CD4-positive, alpha-beta T cell treated with Interleukin-12 subunit alpha and Interleukin-12 subunit beta, for 1 hour (primary cell): ENCODE measurements at places on chromosomes 6 and 20.

DNA sequence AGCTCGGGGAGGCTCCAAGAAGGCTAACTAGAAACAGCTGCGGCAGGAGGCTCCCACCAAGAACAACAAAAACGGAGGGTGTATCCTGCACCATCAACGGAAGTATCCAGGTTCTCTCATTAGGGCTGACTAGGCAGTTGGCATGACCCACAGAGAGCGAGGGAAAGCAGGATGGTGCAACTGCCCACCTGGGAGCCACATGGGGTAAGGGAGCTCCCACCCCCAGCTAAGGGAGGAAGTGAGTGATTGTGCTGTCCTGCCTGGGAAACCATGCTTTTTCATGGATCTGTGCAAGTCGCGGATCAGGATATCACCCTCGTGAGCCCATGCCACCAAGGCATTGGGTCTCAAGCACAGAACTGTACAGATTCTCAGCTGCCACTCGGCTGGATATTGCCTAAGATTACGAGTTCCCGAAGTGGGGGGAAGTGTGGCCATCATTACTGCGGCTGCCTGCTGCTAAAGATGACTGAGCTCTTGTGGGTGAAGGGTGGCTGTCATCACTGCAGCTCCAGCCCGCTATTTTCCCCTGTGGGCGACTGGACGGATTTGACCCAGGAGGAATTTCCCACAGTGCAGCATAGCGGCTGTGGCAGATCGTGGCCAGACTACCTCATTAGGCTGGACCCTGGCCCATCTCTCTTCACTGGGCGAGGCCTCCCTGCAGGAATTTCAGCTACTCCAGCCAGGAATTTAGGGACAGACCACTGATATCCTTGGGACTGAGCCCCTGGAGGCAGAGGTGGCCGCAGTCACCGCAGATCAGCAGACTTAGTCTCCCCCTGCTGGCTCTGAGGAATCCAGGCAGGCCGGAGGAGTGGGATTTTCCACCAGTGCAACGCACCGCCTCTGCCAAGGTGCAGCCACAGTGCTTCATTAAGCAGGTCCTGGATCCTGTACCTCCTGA, 515.7 kb downstream of the FRK start:
- no peak for DNase-seq

GRCh38 chr6:44061375-44062104, 65.7 kb downstream of the MRPL14 start:
- DNase-seq: no peak

DNA sequence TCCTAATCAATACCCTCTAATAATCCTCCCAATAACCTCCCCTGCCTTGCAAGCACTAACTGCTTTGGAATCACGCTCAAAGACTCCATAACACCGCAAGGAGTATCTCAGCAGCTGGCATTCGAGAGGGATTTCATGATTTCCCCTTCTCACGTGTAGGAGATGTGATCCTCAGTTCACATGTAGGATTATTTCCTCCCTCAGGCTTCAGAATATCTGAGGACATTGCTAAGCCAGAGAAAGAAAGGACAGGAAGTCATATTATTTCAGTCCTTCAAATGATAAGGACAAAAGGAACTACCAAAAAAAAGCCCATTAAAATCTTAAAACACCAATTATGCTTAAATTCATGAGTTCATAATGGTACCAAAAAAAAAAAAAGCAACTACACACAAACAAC, 122.9 kb downstream of the NFATC2 start:
- DNase-seq: no peak

GRCh38 chr6:100101644-100102043, 107.6 kb upstream of the MCHR2 start:
- DNase-seq: no peak

DNA sequence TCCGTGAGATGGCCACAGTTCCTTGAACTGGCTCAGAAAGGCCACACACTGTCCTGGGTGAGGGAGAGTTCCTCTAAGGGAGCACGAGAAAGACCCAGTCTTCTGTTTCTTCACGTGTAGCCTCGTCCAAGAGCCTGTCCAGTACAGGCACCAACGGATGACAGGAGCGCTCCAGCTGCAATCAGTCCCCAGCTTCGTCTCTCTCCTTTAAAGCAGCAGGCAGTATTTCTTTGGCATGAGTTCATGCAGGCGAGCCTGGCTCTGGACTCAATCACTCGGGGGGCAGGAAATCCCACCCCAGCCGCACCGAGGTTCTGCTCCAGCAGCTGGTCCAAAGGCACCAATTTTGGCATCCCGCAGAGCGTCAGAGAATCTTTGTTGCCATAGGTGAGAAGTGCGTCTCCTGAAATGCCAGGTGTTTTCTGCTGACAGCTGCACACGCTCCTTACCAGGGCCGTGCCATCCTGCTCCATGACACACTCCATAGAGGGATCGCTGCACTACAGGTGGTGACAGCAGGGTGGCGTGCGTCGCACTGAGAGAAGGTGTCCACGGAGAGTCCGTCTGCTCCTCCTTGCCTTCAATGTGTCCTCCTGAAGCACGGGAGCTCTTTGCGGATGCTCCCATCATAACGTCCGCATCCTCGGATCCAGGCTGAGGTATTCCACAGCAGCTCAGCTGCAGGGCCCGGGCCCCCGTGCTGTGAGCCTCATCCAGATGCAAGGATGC, 59.6 kb upstream of the AFDN start:
- no peak for DNase-seq

GRCh38 chr6:4139272-4139671, 3.9 kb upstream of the ECI2 start:
- DNase-seq: no peak

GRCh38 chr20:44552950-44553908, 29.1 kb upstream of the PKIG start:
- no peak for DNase-seq

DNA sequence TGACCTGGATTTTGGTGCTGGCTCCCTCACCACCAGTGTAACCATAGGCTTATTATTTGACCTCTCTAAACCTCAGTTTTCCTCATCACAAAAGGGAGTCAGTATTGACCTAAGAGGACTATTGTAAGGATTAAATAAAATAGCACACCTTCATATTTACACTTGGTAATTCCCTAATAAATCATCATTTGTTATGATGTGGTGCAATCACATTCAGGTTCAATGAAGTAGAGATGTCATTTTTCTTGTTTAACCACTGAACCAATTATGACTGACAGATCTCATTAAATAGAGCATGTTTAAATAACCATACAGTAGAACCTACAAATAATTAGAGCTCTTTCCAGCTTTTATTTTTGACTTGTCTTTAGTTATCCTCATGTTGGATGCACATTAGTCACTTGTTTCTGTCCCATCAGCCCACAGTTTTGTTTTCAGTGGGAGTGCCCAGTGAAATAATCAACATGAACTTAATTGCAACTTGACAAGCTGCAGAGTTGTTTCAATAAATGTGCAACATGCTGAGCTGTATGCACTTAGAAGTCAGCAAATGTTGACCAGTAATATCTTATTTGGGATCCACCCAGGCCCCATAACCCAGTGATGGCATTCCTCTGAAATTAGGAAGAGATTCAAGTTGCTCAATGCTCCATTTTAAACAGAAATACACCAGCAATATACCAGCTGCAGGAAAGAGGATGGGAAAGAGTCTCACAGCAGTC, 451.7 kb upstream of the MARCKS start:
- no peak for DNase-seq

DNA sequence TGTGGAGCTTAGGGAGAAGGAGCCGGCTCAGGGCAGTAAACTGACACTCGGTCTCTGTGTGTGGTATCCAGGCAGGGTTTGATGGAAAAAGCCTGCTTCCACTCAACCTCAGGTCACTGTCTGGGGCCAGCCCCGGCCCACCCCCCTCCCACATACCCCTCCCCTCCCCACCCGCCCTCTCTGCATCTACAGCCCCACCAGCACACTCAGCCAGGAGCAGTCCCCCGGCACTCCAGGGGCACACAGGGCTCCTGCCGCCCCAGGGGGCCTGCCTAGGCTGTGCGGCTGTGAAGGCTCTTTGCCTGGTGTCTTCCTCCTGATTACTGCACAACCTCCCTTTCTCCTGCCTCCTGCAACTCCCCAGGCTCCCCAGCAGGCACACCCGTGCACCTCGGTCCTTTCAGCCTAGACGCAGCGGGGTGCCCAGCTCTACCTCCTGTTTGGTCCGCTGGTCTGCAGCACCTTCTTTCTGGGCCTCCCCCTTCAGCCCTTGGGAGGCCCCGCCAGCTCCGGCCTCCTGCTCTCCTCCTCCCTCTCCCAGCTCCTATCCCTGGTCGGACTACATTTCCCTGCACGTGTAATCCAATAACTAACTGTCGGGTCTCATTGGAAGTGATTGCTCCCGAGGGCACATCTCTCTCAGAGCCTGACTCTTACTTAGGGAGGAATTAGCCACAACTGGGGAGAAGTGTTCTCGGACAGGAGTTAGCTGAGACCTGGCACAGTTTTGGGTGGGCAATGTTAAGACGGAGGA, 1.3 kb upstream of the FOXF2 start:
- no peak for DNase-seq

DNA sequence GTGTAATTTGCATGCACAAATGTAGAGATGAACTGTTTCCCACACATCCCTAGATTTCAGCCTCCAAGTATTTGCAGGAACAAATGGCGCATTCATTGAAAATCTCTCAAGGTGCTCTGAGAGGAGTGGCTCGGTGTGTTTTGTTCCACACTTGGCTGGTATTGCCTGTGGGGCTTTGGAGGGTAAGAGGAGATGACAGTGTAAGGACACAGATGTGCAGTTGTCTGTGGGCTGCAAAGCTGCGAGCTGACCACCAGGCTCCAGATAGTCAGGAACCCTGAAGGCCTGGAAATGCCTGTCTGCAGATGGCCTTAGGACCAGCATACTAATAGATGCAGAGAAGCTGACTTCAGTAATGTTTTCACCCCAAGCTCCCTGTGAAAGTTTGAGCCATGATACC, 57.7 kb upstream of the PBOV1 start:
- no peak for DNase-seq

DNA sequence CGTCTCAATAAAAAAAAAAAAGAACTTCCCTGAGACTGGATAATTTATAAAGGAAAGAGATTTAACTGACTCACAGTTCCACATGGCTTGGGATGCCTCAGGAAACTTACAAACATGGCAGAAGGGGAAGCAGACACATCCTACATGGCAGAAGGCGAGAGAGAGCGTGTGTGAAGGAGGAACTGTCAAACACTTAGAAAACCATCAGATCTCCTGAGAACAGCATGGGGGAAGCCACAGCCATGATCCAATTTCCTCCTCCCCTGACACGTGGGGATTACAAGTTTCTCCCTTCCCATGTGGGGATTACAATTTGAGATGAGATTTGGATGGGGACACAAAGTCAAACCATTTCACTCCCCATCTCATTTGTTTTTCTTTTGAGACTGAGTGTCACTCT, 46.6 kb upstream of the TFAP2C start:
- no peak for DNase-seq

DNA sequence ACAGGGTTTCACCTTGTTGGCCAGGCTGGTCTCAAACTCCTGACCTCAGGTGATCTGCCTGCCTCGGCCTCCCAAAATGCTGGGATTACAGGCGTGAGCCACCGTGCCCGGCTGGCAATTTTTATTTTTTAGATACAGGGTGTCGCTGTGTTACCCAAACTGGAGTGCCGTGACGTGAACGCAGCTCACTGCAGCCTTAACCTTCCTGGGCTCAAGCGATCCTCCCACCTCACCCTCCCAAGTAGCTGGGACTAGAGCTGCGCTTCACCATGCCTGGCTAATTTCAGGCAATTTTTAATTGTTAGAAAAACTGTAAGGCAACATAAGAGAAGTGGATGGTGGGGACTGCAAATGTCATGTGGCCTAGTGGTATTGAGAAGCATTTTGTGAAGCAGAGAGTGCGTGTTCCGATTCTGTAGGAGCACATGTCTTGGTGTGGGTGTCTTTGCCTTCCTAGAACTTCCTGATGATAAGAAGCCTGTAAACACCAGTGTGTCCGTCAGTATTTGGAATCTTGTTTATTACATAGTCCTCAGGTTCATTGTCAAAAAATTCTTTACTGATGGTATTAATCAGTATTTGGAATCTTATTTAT, 18.0 kb downstream of the JARID2 start:
- DNase-seq: no peak

- no peak for DNase-seq
These were observed 671 bp downstream of the EFHC1 start for GRCh38 chr6:52420668-52421358.

DNA sequence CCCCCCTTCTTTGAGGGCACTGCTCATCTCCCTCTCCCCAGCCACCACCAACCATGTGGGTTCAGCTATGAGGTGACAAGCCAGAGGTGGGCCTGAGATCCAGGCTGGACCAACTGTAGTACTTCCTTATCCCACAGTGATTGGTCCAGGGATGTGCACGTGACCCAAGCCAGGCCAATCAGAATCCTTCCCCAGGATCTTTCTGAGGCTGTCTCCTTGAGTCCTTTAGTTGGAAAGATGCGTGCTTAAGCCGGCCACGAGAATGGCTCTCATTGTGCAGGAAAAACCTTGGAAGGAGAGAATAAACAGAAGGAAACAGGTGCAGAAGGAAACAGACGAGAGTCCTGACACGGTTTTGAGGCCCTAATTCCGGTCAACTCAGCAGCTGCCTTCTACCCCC, 39.2 kb downstream of the ZC3H12D start:
- DNase-seq: no peak

DNA sequence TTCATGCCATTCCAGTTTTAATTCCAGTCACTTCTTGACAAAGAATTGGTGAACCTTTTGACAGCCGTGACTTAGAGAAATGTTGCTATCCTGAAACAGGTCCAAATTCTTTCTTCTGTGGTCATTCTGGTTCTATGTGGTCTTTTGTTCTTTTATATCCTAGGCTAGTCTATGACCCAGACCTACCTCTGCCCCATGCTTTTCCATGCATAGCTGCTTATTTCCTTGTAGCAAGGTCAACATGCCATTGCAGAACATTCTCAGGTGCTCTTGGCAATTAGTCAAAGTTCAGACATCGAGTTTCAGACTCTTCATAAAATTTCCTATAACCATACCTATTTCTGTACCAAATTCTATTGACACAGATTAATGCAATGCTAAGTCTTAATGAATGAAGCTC, 202.6 kb downstream of the PLCB1 start:
- DNase-seq: no peak

- DNase-seq: no peak
These were observed 3.5 kb downstream of the ARMC2 start for GRCh38 chr6:108851756-108852155.

GRCh38 chr6:125301435-125302391, at the start of gene HDDC2:
TSS of gene HDDC2 (minus strand) at chr6:125301967. CDS start at chr6:125301932, 35 bp downstream.
- DNase-seq: peak; percentile 46

DNA sequence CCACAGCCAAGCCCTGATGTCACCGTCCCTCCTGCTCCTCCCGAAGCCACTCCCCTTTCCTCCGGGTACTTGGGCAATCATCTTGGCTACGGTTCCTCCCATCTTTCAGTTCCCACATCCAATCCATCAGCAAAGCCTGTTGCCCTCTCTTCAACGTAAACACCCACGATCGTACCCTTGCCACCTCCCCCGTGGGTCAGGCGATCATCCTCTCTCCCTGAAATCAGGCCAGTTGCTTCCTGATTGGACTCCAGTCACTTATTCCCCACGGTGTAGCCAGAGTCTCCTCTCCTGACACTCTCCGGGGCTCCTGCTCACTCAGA, 44.5 kb downstream of the SULF2 start:
- DNase-seq: peak; percentile 33

- DNase-seq: no peak
These were observed 55.6 kb downstream of the PRR18 start for GRCh38 chr6:166252601-166253000.

- no peak for DNase-seq
These were observed 16.1 kb downstream of the E2F3 start for GRCh38 chr6:20417819-20418218.

GRCh38 chr6:74357321-74357720, 661.3 kb downstream of the CD109 start:
- DNase-seq: no peak
